NCI-H1436 (cell line): ENCODE measurements at places on chromosomes 7 and 10.

DNA sequence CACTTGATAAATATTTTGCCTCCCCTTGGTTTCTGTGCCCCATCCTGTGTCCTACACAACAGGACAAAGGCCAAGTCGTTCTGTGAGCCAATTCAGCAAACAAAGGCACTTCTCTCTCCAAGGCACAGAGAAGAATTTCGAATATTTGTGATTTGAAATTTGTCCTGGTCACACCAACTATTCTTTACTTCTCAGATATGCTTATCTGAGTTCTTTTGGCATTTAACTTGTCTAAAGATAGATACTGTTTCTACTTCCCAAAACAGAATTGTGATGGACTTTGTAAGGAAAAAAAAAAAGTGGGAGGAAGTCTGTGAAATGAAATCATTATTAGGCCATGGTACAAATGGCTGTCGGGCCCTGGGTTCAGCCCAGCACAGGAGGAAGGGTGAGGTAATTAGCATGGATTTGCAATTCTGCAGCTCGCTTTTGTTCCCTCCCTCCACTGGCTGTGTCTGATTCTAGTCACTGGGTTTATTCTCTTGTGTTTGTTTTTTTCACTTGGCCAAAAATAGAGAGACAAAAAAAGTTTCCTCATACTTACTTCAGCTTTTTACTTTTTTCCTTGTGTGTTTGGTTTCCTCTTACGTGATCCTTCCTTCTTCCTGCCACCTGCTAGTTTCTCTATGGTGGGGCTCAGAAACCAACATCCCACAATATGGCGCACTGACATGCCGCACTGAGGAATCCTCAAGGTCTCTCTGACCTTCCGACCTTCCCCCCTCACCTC lies 108.2 kb upstream of the MKLN1 start:
- no peak for DNase-seq

DNA sequence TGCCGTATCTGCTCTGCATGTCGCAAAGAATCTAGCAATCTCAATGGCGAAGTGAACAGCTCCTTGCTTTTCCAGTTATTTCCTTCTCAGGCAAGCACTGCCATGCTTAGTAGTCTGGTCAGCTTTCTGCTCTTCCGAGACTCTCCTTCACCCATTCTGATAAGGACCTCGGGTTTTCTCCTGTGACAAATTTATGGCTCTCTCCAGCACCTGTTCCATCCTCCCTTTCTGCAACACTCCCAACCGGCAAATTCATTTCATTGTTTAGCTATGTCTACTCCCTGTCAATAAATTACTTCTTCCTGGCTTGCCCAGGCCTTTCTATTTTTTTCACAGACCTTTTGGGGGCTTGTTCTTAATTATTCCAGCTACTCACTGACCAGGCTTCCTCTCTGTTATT lies 252.6 kb downstream of the SORCS3 start:
- no peak for DNase-seq

- DNase-seq, result no peak
Measured at GRCh38 chr7:115968596-115968995, 62.0 kb downstream of the TFEC start.

GRCh38 chr7:138122162-138122561 lies 45.9 kb downstream of the AKR1D1 start:
- no peak for DNase-seq

DNA sequence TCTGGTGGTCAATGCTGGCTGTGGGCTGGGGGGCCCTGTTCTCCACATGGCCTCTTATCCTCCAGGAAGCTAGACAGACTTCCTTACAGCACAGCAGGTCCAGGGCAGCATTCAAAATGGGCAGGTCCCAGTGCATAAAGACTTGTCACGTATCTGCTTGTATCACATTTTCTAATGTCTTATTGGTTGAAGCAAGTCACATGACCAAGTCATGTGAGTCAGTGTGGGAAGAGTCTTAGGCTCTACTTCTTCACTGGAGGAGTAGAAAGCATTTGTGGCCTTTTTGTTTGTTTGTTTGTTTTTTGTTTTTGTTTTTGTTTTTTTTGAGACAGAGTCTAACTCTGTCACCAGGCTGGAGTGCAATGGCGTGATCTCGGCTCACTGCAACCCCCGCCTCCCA lies 104.7 kb downstream of the COL13A1 start:
- no peak for DNase-seq

DNA sequence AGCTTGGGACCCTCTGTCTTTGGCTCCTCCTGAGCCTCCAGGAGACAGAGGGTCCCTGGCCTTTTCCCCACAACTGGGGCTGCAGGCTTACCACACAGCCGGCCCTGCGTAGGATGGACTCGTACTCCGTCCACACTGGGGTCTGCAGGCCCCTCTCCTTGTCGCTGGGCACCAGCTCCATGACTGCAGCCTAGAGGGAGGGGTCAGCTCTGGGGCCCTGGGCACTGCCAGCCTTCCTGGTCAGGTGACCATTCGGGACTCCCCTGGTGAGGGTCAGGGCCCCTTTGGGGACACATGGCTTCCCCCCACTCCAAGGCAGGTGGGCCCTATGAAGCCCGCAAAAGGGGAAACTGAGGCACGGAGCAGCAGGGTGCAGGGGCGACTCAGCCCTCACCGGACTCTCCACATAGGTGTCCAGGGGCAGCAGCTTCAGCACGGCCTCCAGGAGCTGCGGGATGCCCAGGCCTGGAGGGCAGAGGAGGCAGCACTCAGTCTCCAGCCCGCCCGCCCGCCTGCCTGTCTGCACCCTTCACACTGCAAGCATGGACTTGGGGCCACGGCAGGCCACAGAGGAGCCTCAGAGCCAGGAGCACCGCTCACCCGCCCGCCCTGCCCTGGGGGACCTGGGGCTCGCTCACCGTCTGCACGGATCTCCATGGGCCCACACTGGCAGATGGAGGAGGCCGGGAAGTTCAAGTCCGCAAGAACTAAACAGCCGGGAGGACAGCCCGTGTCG lies 1.1 kb downstream of the FUOM start:
- no peak for DNase-seq
